T-helper 9 cell (primary cell): ENCODE measurements at places on chromosomes 4 and X.

DNA sequence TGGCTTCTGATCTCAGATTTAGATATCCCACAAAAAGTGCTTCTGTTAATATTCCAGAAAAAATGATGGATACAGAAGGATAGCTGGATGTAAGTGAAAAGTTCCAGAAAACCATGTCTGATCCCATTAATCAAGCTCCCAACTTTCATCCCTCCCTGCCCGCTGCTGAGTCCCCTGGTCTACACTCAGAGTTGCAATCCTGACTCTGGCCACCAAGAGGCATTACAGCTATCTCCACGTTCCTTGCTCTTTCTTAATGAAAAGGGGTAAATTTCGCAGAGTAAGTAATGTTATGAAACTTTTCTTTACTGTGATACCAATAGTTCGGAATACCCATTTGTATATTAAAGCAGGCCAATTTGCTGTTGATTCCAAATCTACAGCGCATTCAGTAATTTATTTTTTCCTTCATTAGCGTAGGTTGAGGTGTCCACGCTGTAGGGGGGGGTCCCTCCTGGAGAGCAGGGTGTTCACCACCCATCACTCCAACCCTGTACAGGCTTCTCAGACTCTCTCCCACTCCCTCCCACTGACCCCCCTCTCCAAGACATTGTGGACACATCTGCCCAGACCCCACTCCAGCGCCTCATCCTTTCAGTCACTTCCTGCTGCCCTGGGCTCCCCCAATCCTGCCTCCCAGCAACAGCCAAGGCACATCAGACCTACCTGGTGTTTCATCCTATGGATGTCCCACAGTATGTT, 55.1 kb downstream of the RAB40A start:
- DNase-seq, result peak; percentile 3

DNA sequence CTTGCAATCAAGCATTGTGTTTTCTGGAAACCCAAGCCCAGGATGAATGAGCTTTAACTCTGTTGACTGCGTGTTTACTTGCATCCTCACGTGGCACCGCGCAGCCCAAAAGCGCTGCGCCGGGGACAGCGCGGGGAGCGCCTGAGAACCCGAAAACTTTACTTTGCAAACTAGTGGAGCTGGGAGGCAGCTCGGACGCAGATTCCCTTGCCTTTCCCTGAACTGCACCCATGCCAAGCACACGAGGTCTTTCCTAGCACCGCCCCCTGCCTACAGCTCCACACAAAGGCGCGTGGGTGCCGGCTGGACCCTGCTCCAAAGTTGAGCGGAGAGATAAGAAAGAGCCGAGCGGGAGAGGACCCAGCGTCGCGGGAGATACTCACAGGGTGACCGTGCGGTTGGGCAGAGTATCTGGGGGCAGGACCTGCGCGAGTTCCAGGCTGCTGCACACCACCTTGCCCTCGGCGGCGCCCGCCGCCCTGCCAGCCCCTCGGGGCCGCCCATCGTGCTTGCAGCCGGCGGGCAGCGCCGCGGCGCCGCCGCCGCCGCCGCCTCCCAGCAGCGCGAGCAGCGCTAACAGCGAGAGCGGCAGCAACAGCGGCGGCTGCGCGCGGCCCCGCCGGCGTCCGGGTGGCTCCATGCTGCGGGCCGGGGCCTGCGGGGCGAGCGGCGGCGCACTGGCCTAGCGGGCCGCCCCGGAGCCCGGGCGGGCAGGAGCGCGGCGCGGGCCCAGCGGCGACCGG, 550 bp downstream of the ADGRA3 start:
- no peak for DNase-seq

- DNase-seq, result no peak
Measured at GRCh38 chr4:74840936-74841509, 46.7 kb upstream of the BTC start.

DNA sequence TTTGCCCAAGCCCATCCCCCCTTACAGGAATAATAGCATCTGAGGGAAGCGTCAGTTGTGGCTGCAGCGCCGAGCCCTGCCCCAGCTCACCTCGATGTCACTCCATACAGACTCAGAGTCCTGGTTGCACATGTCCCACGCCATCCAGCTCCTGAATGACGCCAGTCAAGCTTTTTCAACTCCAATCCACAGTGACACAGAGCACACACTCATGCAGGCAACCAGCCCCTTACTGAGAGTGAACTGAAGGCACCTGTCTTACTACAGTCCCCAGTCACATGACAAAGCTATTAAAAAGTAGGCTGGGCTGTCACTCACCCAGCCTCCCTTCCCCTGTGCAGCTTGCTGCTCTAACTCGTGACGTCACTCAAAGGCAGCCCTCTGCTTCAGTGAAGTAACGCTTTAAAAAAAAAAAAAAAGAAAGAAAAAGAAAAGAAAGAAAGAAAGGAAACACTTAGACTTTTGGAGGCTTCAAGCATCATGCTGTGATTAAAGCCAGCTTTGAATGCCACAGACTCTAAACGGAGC, at the start of gene PPARGC1A:
Gene PPARGC1A (minus strand): TSS at position 234 of the 528 bp plus-strand sequence. CDS start 90 bp downstream, at position 144.
- DNase-seq, result no peak

DNA sequence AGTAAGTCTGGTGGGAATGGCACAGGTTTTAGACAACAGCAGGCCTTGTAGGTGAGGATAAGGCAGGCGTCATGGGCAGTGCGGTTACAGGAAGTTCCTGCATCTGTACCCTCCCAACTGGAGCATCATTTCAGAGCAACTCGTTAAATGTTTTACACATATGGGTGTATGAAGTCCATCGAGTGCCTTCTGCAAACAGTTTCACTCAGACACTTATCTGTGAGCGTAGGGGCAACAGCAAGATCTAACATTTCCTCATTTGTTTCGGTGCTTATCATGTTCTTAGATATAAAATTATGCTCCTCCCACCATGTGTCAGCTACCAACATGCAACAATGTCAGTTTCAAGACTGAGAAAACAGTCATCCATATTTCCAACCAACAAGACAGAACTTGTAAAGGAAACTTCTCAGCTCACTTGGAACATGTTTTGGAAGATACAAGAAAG, 69.9 kb downstream of the ELOVL6 start:
- DNase-seq, result no peak

DNA sequence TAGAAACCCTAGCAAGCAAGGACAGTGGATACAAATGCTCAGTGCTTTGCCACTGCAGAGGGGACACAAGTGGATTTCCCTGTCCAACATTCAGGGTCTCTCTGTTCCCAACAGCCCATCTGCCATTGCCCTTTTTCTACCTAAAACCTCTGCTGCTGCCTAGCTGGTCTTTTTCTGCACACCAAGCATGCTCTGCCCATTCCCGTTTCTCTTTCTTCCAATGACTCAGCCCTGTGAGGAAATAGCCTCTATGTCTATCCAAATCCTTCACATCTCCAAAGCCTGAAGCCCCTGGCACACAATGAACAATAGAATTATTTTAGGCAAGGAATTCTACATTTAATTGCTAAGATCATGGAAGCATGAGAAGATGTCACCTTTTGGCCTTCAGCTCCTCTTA, 5.7 kb upstream of the AMELX start:
- DNase-seq, result no peak

GRCh38 chr4:178778496-178778895, 1336.3 kb upstream of the AGA start:
- DNase-seq, result no peak

- DNase-seq, result no peak
Measured at GRCh38 chr4:47367761-47368160, 95.7 kb downstream of the COMMD8 start.
